ENCODE measurements at places on chromosomes 7 and 10. TPM values are rescaled to one million over a fixed set of nuclear protein-coding genes. Genes with fewer than 3 reads are reported as not detected.

ERVW-1 gene
- total RNA-seq, result not detected

ITPRID1 gene
- 0.23 TPM for total RNA-seq

TAS2R3 gene
- total RNA-seq, result 4.6 TPM

CLDN4 gene
- 0.69 TPM for total RNA-seq

ACBD7 gene
- 54.2 TPM for total RNA-seq

ANKRD7 gene
- 16.8 TPM for total RNA-seq

HOXA2 gene
- total RNA-seq, result not detected

PDE1C gene
- 19.6 TPM for total RNA-seq

FAM237B gene
- 0.23 TPM for total RNA-seq

GBX1 gene
- 1.6 TPM for total RNA-seq
